8988T (cell line): ENCODE measurements at places on chromosomes 5 and 9.

DNA sequence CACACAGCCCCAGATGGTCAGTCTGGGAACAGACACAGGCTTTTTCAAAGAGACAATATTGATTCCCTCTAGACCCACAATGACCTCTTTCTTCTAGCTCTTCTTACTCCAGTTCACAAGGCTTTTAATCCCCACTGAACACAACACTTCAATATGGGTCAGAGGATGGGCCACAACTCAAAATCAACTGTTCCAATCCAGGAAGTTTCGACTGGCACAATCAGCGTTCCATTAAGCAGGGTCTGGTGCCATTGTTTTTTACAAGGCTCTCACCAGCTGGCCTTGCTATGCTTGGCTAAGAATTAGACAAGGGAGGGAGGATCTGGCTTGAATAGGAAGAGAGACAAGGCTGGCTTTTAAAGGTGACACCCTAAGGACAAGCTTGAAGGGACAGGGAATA is 199.4 kb upstream of the SLC24A2 start:
- no peak for DNase-seq

GRCh38 chr5:141747152-141748141 is 65.4 kb upstream of the ARAP3 start:
- DNase-seq = peak; percentile 56

- DNase-seq = no peak
These were observed 201.2 kb upstream of the CDKN2B start for GRCh38 chr9:22210262-22210661.

DNA sequence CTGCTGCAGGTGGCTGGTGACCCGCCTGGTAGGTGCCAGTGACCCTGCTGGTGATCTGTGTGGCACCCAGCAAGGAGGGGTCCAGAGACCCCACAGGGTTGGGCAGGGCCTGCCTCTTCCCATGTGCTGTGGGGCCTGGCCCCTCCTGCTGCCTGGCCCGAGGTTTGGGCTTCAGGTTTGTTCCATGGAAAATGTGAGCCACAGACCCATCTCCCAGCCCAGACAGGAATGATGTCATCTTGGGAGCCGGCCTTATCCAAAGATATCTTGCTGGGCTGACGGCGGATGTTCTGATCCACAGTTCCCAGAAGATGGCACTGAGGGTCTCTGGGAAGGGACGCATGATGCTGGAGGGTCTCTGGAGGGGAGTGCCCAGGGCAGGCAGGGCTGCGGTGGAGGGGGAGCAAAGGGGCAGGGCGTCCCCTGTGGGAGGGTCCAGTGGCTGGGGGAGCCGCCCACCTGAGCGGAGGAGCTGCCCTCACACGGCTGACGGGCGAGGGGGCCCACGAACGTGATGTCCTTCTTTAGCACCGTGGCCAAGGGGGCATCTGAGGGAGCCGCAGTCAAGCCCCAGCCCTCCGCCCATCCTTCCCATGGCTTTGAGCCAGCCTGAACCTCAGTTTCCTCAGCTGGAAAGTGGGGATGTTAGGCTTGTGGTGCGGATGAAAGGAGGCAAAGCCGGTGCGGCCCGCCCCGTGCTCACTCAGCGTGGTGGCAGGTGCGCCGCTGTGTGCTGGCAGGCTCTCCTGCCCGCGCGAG is 68.1 kb downstream of the COL5A1 start:
- no peak for DNase-seq

GRCh38 chr9:83327750-83328622 is 210.2 kb downstream of the FRMD3 start:
- no peak for DNase-seq

- DNase-seq = no peak
These were observed 1.6 kb downstream of the FBXW11 start for GRCh38 chr5:172004824-172005237.

- DNase-seq = no peak
These were observed 4.5 kb downstream of the RCL1 start for GRCh38 chr9:4796988-4797853.

GRCh38 chr5:135641734-135642487 is 63.1 kb upstream of the CXCL14 start:
- no peak for DNase-seq

DNA sequence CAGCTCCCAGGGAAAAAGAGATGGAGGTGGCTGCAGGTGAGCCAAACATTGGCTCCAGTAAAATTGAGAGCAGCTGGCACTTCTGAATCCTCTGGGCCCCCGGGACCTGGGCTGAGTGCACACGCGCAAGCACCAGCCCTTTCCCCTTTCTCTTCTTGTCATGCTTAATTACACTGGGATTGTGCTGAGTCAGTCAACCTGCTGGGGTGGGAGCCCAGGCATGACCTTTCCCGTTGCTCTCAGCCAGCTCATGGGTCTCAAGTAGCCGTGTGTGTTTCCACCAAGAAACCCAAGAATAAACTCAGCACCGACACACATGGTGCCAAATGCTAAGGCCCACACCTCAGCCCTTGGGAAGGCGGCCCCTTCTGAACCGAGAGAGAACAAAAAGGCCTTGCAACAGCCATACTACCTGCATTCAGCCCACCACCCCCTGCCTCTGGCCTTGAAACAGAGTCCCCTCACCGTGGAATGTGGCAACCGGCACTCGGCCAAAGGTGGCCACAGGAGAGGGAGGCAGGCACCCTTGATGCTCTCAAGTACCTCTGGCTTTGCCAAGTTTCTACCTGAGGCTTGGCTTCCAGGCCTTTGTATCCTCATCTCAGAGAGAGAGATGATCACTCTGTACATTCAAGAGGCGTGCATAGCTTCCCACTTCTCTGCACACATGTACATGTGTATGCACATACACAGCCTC is 28.1 kb downstream of the SLIT3 start:
- DNase-seq = no peak

GRCh38 chr5:402615-403359 is 40.2 kb upstream of the EXOC3 start:
- DNase-seq = peak; percentile 27

DNA sequence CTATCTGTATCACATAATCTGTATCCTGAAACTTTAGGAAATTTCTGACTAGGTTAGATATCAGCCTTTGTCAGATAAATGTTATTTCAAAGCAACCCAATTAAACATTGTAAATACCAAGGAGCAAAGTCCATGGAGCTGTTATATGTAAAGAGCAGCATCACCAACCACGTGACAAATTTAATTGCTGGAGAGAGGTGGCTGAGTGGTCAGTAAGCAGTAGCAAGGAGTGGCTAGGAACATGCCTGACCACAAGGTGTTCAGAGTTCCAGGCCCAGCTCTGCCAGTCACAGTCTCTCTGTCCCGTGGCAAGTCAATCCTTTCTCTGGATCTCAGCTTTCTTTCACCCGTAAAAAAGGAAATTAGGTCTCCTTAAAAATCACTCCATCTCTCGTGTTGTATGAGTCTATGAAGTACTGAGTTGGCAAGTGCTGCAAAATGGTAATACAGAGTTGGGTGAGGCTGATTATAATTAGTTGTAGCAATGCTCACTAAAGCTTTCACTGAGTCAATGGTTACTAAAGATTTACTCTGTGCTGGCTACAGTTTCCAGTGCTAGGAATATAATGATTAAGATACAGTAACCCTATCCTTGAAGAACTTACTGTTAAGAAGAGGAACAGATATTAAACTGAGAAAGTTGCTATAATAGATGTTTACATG is 166.1 kb downstream of the GNAQ start:
- no peak for DNase-seq

DNA sequence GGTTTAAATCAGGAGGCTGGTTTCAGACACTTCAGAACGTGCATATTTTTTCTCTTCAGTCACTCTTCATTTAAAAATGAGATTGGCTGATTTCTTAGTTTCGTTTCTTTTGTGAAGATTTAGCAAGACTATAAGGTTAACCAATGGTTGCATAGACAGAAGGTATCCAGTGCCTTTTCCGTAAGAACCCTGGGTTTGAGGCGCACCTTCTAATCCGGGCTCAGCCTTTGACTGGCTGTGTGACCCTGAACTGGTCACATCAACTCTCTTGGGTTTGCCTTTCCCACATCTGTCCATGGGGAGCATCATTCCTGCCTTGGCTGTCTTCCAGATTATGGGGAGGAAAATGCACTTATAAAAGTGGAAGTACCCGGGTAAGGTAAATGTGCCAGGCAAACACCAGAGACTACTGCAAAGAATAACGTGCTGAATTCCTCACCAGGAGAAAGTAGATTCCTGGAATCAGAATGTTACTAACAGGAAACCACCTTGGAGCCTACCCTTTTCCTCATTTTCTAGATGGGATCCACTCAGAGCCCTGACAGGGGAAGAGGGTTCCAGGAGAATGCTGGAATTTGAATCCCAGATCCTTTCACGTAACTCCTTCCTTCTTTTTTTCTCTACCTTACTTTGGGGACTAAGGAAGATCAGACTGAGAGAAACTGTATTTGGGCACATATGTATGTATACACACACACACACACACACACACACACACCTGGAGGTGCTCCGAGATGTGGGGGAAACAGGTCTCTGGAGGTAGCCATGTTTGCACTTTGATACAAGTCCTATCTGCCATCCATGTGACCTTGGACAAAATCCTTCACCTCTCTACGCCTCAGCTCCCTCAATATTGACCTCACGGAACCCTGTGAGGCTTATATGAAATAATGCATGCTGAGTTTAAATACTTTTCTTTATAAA is 6.8 kb downstream of the HAND1 start:
- no peak for DNase-seq

- DNase-seq = no peak
These were observed 422.7 kb upstream of the GRAMD2B start for GRCh38 chr5:126000507-126000906.

DNA sequence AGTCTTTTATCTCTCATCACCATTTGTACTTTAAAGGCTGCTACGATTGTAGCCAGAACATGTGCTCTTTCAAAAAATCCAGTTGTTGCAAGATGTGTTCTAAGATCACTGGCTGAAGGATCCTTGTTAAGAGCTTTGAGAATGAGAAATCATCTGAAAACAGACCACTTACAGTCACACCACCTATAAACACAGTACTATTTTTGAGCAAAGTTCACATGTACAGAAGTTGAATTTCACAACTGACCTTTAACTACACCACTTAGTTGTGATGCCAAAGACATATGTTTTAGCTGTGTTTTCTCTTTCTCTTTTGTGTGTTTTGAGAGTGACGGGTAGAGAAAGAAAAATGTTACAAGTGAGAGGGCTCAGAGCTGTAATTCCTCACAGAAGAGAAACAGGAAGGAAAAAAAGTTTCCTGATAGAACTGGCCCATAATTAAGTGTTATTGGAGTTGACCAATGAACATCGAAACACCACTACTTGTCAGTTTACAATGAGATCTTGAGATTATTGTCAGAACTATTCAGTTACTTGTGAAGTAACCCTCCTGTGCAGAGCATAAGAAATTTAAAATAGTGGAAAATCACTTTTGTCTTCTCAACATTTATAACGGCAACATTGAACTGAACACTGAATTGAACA is 245.4 kb downstream of the MLLT3 start:
- no peak for DNase-seq

DNA sequence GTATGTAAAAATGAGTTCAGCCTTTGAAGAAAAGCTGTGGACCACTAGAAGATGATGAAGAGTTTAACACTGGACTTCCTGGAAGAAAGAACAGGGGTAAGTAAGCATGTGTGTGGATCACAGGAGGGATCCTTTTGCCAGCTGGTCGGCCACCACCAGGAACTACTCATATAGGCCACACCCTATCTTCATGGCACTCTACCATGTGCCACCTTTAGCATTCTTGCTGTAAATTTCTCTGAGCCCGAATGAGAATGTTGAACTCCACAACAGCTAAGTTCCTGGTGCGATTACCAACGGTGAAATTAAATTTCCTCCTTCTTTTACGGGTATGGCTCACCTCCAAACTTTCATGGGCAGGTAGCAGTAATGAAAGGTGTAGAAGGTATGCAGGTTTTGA is 102.3 kb downstream of the ATP10B start:
- no peak for DNase-seq

DNA sequence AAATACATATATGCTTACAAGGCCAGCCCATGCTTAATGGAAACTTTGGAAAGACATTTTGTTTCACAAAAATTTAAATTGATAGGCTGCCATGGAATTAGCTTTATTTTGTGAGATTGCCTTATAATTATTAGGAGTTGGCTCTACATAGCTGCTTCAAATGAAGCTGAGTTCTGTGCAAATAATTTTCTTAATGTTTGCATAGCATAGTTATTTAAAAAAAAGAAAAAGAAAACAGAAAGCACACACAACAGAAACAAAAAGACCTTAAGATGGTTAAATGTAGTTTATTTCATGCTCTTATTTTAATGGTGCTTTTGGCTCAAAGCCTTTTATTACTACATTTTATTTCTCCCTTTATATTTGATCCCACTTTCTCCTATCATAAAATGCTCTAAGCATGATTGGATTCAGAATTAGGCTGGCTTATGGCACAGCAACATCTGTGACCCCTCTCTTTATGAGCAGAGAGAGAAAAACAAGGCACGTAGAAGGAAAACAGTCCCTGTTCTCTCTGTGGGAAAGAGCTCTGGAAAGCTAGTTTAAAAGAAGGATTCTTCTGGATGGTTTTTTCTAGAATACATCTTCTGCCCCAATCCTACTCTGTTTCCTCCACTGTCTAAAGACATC is 530.5 kb downstream of the NTRK2 start:
- no peak for DNase-seq

GRCh38 chr5:56415356-56415765 is 182.2 kb upstream of the ANKRD55 start:
- no peak for DNase-seq

GRCh38 chr9:95574176-95574575 is 57.4 kb upstream of the PTCH1 start:
- peak; percentile 42 for DNase-seq

DNA sequence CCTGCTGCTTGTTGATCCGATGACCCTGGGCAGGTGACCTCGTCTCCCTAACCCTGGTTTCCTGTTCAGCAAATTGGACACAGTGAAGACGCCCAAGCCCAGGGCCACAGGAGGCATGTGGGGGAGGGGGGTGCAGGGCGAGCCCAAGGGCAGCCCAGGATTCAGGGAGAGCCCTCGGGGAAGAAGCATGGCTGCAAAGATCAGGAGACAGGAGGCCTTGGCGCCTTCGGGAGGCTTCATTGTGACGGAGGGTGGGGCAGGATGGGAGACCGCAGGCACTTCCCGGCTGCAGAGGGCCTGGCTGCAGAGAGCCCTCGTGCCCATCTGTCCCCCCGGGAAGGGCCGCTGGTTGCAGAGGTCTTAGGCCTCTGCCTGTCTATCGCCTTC is 6.2 kb downstream of the ASS1 start:
- no peak for DNase-seq

- DNase-seq = no peak
These were observed 52.3 kb downstream of the RGMB start for GRCh38 chr5:98825582-98826375.
